NCI-H2081 (cell line): ENCODE measurements at places on chromosomes 3 and 15.

DNA sequence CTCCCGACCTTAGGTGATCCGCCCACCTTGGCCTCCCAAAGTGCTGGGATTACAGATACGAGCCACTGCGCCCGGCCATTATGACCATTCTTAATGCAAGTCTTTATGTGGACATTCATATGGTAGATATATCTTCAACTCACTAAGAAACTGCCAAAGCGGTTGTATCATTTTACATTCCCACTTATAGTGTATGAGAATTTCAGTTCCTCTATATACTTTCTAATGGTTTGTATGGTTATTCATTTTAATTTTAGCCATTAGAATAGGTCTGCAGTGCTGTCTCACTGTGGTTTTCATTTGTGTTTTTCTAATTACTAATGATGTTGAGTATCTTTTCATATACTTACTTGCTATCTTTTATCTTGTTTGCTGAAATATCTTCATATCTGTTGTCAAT lies 32.5 kb downstream of the TCF12 start:
- DNase-seq = no peak

- no peak for DNase-seq
These were observed 49.5 kb upstream of the SEC13 start for GRCh38 chr3:10370429-10370828.

- DNase-seq = no peak
These were observed 540.3 kb upstream of the CCDC54 start for GRCh38 chr3:106836906-106837305.

- no peak for DNase-seq
These were observed 27.2 kb downstream of the HSPBAP1 start for GRCh38 chr3:122766430-122766829.

- DNase-seq = no peak
These were observed 12.1 kb downstream of the HEG1 start for GRCh38 chr3:125043599-125044151.

GRCh38 chr3:143433787-143434378 lies 314.3 kb downstream of the CHST2 start:
- DNase-seq = no peak

DNA sequence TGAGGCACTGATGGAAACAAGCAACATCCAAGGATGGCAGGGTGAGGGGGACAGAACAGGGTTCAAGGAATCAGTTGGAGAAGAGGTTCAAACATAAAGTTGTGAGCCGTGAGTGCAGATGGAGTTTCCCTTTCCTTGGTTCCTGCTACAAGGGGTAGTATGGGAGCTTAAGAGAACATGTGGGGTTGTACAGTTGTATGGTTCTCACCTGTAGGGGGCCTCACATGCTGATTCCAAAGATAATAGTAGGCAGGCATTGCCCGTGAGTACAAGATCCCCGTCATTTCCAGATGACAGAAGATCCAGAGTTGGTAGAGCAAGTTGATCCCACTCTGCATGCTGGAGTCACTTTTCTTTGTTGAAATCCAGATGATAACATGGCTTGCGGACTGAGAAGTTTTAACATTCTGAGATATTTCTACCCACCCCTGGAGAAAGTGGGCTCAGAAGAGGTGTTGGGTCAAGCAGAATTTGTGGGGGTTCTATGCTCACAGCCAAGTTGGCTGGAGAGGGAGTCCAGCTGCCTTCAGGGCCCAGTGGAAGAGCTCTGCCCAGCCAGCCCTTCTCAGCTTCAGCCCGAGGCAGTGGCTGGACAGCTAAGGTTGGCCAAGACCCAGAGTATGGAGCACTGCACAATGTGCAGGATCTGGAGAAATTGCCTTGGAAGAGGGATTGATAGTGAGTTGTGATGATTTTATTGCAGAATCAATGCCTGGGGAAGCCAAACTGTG lies 141.8 kb downstream of the THSD4 start:
- DNase-seq = no peak

GRCh38 chr15:94522125-94522524 lies 290.8 kb downstream of the MCTP2 start:
- no peak for DNase-seq

DNA sequence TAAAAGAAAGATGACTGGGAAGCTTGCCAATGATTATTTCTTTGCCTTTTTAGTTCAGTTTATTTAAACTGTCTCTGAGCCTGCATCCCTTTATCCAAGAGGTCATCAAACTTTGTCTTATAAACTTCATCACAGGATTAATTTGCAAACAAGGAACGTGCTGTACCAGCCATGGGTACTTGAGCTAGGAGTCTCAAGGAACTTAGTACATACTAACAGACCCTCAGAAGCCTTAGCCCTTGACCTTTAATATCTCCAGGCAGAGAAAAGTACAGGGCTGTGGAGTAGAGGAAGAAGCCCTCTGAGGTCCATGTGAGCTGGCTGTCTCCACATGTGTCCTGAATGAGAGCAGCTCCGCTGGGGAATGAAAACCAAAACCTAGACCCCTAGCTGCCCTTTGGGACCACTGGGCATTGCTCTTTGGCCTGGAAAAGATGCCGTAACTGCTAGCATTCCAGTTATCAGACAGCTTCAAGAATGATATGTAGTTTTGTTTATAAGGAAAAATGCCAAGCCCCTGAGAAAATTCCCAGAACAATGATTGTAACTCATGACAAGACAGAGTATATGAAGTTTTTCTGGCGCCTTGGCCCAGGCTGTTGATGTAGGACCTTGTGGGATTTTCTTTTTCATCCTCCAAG lies 92.1 kb downstream of the ASB7 start:
- DNase-seq = no peak

DNA sequence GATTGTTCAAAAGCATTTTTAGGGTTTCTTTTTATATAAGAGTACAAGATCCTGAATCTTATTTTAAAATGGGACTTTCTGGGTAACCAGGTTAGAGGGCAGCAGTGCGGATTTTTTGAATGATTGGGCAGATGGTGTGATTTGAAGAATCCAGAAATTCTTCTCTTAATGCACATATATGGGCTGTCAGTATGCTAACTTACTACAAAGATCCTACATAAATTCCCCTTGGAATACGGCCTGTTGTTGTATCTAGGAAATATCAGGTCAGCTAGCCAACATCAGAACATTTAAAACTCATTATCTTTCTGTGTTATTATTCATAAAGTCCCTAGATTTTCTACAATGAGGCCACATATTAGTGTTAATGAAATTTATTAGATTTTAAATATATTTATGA lies 229.6 kb upstream of the TPRG1 start:
- no peak for DNase-seq

GRCh38 chr3:127260826-127261555 lies 26.9 kb downstream of the PRR20G start:
- DNase-seq = no peak

DNA sequence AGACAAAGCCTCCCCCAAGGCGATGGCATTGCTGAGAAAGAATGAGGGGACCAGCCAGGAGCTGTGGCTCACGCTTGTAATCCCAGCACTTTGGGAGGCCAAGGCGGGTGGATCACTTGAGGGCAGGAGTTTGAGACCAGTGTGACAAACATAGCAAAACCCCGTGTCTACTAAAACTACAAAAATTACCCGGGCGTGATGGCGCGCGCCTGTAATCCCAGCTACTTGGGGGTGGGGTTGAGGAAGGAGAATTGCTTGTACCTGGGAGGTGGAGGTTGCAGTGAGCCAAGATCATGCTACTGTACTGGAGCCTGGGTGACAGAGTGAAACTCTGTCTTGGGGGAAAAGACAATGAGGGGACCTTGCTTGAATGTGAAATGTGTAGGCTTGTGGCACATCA lies 402.4 kb upstream of the C2CD4B start:
- DNase-seq = no peak

DNA sequence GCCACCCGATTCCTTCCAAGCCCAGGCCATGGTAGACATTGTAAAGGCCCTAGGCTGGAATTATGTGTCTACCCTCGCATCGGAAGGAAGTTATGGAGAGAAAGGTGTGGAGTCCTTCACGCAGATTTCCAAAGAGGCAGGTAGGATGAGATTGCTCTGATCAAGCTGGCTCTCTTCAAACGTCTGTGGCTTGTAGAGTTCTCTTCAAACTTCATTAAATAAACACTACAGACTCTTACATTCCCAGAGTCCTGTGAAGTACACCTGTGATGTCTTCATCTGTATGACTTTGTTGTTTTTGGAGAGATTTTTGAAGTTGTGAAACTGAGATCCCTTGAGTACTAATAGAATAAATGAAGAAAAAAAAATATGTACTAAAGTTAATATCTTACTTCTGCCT lies 285.6 kb downstream of the GRM7 start:
- DNase-seq = no peak

- DNase-seq = no peak
These were observed 221.3 kb downstream of the SUCLG2 start for GRCh38 chr3:67433109-67433508.
